ENCODE measurements at places on chromosomes 7 and 10. TPM values are rescaled to one million over a fixed set of nuclear protein-coding genes. Genes with fewer than 3 reads are reported as not detected.
A peak's percentile ranks its signal among the peaks of the same experiment; 100 is the strongest.

DNA sequence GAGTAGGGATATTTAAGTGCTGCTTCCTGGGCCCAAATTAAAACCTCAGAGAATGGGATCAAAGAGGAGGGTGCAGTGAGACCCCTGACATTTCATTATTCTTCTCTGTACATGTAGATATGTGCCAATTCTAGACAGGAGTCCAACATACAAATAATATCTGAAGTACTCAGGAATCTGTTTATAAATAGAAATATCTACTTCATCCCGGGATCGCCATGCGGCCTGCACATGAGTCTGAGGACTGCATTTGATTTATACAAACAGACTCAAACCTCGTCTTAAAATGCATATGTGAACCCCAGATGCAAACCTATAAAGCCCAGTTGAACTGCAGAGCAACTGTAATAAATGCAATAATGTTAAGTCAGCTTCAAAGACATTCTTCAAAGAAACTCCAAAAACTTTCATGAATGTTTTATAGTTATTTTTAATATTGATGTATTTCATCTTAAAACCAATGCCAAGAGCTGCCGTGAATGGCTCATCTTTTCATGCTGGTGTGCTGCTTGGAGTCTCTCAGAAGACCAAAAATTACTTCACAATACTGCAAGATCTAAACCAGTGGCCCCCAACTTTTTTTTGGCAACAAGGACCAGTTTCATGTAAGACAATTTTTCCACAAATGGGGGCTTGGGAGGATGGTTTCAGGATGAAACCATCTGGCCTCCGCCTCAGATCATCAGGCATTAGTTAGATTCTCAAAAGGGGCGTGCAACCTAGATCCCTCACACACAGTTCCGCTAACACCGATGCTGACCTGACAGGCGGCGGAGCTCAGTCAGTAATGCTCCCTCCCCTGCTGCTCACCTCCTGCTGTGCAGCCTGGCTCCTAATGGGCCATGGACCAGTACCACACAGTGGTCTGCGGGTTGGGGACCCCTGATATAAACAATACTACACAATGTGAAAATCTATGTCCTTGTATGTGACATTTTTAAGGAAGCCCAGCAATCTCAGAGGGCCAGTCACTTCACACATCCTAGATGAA lies 166.9 kb downstream of the PARD3 start:
- no peak for DNase-seq

- DNase-seq = no peak
Measured at GRCh38 chr7:31074403-31075085, 22.4 kb downstream of the ADCYAP1R1 start.

DNA sequence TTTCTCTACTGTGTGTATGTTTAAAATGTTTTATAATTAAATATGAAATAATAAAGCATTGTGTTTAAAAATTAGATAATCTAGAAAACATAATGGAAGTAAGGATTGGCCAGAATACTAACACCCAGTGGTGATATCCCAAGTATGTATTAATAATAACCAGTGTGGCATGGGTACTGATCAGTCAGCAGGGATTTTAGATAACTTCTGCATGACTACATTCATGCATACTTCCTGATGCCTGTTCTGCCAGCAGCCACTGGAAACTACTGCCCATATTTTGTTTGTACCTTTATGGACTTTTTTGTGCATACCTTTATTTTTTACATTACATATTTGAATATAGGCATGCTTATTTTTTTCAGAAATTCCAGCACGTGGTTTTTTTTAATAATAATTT lies 156.6 kb upstream of the TMEM196 start:
- DNase-seq = no peak

DNA sequence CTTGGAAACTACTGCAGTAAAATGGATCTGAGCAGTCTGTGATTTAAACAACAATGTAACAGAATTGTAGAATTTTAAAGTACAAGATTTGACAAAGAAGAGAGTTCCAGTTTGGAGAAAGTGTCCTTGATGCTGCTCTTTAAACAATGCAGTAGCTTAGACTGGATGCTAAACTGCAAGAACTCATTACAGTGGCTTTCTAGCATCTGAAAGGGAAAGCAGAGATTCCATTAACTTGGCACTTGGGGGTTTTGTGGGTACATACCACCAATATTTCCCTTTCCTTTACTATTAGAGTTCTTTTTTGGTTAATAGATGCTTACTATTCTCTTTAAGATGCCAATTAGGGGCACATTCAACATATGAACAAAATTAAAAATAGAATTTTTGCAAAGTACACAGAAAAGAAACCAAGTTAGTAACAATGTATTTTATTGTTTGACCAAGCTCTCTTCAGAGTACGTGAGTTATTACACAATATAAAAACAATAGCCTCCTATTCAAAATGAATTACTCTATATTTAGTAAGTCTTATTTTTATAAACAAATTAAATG lies 11.9 kb downstream of the PSTK start:
- DNase-seq = no peak

- DNase-seq = no peak
Measured at GRCh38 chr10:92929896-92930295, 81.6 kb downstream of the EXOC6 start.

DNA sequence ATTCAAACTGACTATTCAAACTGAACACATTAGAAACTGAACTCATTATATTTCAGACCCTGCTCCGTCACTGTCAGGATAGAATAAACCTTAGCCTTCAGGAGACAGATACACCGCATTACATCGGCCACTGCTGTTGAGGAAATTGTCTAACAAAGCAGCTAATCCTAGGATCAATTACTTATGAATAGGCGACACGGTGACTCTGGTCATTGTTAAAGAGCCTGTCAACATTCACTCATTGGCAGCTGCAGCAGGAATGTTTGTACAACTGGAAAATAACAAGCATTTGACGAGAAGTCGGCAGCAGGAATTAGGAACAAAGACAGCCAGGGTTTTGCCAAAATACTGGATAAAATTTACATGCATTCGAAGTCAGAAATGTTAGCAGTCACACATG lies 112.0 kb upstream of the MKX start:
- no peak for DNase-seq

GRCh38 chr7:37945336-37945735 lies 24.9 kb downstream of the EPDR1 start:
- no peak for DNase-seq

DNA sequence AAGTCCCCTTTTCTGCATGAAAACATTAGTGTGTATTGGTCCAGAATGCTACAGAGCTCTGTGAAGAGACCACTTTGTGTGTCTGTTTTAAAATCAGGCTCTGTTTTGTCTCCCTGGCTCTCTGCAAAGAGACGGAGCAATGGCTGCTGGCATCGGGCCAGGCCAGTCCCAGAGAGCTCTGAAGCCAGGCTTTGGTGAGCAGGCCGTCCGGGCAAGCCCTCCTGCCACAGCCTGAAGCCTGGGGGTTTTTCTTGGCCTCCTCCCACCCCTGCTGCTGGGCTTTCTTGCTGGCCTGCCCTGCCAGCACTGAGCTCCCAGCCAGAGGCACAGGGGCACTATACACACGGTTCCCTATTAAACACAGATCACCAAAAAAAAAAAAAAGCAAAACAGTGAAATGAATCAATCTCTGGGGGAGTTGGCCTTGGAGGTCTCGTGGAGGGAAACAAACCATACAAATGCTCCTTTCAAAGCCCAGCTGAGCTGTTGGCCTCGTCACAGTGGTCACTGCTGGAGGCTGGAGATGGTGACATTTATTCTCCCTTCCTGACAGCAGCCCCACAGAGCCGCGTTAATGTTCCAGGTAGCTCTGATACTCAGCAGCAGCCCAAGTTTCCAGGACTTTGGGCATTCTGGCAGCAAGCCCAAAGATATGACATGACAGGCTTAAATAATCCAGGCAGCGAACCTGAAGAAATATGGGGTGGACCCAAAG lies 237.2 kb downstream of the TCF7L2 start:
- peak; percentile 88 for DNase-seq

Gene UROS
- 29.9 TPM for total RNA-seq

Gene CALML3
- not detected for total RNA-seq

Gene FZD1
- 38.5 TPM for total RNA-seq

Gene CCAR1
- 71.1 TPM for total RNA-seq

Measured in aorta (tissue), 5 donors.